ENCODE measurements at places on chromosomes 2 and 18.

GRCh38 chr2:136008205-136008865 lies 22.9 kb upstream of the DARS1 start:
- DNase-seq = no peak

- no peak for DNase-seq
These were observed 519.2 kb upstream of the SPHKAP start for GRCh38 chr2:228700638-228701037.

GRCh38 chr18:74116633-74117554 lies 30.7 kb downstream of the FBXO15 start:
- DNase-seq = no peak

DNA sequence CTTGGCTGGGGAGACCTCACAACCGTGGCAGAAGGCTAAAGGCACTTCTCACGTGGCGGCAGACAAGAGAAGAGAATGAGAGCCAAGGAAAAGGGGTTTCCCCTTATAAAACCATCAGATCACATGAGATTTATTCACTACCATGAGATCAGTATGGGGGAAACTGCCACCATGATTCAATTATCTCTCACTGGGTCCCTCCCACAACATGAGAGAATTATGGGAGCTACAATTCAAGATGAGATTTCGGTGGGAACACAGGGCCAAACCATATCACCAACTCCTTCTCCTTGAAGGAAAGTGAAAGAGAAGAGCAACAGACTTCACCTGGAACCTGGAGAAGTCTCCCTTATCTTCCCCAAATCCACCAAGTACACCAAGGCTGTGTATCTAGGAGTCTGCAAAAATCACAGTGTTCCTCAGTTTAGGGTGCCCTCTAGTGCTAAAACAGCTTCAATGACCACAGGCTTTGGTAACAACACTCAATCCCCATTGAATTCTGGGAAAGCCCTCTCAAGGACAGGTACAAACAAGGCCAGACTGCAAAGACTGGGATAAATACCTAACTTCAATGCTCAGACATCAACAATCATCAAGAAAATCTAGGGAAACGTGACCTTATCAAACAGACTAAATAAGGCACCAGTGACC lies 148.8 kb upstream of the SRD5A2 start:
- no peak for DNase-seq

DNA sequence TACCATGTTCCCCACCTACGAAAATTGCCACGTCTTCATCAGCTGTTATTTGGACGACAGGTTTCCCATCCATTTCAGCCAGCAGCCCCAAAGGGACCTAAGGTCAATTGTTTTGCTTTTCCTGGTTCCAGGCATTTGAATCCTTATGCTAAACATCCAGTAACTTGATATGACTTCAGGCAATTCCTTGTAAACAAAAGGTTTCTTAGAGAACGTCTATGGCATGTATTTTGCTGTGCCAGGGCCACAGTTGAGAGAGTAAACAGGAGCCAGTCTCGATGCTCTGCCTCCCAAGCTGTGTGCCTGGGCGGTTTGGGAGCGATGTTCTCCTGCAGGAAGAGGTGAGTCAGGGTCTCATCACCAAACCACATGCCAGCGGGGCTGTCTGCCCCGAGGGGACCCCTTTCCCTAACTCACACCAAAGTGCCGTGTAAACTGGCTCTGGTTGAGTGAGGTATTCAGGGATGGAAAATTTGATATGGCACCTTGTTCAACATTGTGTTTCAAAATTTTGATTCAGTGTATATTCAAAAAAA lies 12.9 kb upstream of the MC5R start:
- no peak for DNase-seq

- DNase-seq = no peak
These were observed 155.2 kb downstream of the BCL2 start for GRCh38 chr18:63164396-63164795.

DNA sequence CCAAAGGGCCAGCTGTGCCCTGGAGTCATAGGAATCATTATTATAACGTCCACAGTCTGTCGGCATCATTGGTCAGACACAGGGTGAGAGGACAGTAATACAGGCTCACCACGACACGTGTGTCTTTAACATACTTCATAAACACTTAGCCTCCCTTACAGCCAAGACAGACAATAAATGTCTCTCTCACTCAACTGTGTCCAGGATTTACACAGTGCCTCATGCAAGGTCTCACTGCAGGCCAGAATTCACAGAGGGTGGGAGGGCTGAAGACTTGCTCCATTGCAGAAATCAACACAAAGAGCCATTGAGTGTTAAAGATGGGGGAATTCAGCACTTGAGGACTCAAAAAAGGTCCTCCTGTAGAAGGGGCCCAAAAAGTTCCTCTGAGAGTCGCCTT lies 210.5 kb downstream of the BCL2 start:
- DNase-seq = no peak

DNA sequence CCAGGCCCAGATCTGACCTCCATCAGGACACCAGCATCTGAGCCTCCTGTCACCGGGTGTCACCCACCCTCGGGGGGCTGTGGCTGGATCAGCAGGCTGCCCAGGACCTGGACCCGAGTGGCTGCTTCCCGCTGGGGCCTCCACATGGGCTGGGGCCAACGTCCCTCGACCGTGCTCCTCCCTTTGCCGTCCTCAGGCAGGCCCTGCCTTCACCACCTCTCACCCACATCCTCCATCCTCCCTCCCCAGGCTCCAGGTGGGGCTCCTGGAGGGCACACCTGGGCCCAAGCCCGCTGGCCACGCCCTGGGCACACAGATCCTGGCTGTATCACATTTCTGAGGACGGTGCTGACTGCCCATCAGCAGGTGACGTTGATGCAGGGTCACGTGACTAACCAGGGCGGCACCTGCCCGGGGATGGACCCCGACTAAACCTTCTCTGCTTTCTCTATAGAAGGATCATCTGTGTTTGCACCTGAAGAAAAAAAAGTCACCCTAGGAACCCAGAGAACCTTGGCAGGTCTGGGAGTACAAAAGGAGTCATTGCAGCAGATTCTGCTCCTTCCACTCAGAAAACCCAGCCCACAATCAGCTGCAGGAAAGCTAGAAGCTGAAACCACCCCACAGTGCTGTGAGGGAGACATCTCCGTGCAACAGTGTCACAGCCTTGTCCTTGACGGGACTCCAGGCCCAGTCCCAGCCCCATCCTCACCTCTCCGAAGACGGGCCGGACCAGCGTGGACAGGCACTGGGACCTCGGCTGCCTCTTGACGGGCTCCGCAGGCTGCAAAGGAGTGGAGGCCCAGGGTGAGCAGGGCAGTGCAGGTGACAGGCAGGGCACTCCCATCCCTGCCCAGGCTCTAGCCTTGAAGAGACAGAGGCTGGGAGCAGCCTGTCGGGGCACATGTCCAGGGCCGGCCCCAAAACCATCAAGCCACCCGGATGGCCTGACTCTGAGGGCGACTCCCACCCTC lies 11.2 kb downstream of the STK25 start:
- DNase-seq = no peak

DNA sequence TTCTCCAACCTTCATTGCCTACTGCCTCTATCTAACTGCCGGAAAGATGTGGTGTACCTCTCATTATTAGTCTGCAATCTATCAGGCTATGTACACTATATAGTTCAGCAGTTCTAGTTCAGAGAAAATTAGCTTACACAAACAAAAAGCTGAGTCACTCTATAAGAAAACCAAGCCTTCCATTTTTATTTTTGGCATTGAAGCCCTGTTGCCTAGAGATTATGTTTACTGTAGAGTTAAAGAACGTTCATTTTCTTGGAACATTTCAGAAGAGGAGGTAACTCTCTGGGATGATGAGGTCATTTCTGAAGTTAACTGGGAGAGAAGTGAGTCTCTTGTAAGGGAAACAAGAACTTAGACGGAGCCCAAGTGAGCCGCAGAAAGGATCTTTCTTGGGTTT lies 133.5 kb downstream of the FAM124B start:
- DNase-seq = no peak

GRCh38 chr18:228586-228985 lies 39.3 kb downstream of the THOC1 start:
- no peak for DNase-seq

DNA sequence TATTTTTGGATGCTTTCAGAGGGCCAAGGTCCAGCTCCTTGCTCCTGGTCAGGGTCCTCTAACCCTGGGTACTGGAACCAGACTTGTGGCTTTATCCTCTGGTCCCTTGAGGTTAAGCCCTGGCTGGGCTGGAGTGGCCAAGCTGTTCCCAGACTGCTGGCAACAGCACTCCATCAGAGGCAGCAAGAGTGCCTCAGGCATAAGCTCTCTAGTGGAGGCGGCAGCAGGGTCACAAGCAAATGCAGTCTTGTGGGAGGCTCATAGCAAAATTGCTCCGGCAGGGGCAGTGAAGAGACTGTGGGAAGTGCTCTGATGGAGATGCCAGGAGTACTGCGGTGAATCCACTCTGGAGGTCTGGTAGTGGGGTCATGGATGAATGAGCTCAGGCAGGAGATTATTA lies 128.9 kb upstream of the OTOS start:
- DNase-seq = no peak

GRCh38 chr2:24929230-24929629 lies 9.2 kb upstream of the ADCY3 start:
- no peak for DNase-seq

GRCh38 chr2:85611705-85612587 lies at the start of gene C2orf68:
Gene C2orf68, minus strand, starts transcription at chr2:85612066. Its CDS starts 82 bp downstream, at chr2:85611984.
- DNase-seq = peak; percentile 91

- no peak for DNase-seq
These were observed 21.0 kb downstream of the SLC20A1 start for GRCh38 chr2:112666761-112667122.

- DNase-seq = no peak
These were observed 157.1 kb downstream of the GBX2 start for GRCh38 chr2:236010920-236011685.

- DNase-seq = no peak
These were observed 32.3 kb downstream of the ADI1 start for GRCh38 chr2:3487028-3487425.

- DNase-seq = no peak
These were observed 32.2 kb downstream of the FTCDNL1 start for GRCh38 chr2:199818754-199819153.

DNA sequence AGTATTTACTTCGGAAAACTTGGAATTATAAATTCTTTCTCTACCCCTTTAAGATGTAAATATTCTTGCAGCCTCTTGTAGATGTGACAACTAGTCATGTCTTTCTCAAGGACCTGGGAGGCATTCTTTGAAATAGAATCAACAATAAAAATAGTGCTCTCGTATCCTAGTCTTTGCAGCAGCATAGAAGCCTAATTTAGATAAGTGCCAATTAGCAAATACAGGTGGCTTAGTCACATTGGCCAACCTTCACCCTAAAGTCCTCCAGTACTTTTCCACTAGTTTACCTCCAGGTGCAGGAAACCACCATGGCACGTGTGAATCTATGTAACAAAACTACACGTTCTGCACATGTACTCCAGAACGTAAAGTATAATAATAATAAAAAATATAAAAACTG lies 3.5 kb upstream of the ZSWIM2 start:
- no peak for DNase-seq
